Foreskin keratinocyte (primary cell): ENCODE measurements at places on chromosomes 2 and 18.

GRCh38 chr18:24373328-24373727 lies 24.3 kb downstream of the OSBPL1A start:
- DNase-seq: peak; percentile 32

DNA sequence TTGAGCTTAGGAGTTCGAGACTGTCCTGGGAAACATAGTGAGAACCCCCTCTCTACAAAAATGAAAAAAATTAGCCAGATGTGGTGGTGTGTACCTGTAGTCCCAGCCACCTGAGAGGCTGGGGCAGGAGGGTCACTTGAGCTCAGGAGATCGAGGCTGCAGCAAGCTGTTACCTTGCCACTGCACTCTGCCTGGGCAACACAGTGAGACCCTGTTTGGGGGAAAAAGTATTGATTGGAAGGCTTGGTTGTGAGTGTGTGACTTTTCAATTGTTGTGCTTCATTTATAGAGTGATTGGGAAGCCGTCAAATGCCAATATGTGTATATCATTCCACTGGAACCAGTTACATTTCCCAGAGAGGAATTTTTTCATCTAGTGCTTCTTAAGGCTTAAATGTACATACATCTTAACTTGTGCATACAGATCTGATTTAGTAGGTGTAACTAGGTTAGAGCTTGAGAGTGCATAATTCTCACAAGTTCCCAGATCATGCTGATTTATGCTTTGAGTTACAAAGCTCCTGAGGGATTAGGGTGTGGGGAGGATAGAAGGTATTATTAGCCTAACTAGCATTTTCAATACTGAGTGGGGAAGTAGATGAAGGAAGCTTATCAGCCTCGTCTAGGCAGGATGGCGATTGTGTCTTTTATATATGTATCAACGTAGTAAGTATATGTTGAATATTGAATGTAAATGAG lies 15.3 kb downstream of the WDR43 start:
- DNase-seq: no peak

- no peak for DNase-seq
These were observed 59.1 kb downstream of the MRPL33 start for GRCh38 chr2:27830656-27831055.

DNA sequence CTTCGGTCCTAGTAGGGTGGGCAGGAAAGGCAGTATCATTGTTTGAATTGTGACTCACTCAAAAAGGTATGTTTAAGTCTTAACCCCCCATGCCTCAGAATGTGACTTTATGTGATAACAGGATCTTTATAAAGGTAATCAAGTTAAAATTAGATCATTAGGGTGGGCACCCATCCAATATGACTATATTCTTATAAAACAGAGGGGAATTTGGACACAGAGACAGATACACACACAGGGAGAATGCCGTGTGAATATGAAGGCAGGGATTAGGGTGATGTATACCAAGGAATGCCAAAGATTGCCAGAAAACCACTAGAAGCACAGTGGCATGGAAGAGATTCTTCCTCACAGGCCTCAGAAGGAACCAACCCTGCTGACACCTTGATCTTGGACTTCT lies 281.8 kb downstream of the CLIP4 start:
- no peak for DNase-seq

GRCh38 chr2:130915595-130916437 lies 79.1 kb downstream of the ARHGEF4 start:
- no peak for DNase-seq

- DNase-seq: no peak
These were observed 67.3 kb downstream of the NCKAP5 start for GRCh38 chr2:133500917-133501316.

GRCh38 chr2:37776487-37776886 lies 105.0 kb upstream of the CDC42EP3 start:
- peak; percentile 81 for DNase-seq

GRCh38 chr2:98412751-98413458 lies 31.8 kb upstream of the INPP4A start:
- peak; percentile 41 for DNase-seq

DNA sequence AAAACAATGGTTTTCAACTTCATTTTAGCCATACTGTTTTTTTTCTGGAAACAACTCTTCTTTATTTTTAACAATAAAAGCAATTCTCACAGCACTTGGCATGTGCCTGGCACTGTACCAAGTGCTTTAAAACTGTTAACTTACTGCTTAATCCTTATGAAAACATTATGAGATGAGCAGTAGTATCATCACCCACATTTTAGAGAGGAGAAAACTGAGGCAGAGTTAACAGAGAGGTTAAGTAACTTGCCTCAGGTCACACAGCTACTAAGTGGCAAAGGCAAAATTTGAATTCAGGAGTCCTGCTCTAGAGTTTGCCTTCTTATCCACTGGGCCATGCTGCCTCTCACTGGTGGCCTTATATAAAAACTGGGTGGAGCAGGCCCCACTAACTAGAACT lies 23.2 kb downstream of the CTIF start:
- no peak for DNase-seq
